ENCODE measurements at places on chromosomes 3 and 15.

GRCh38 chr3:161854232-161854771 lies 357.7 kb downstream of the OTOL1 start:
- DNase-seq, result peak; percentile 77

GRCh38 chr3:58999134-58999773 lies 50.6 kb downstream of the CFAP20DC start:
- no peak for DNase-seq

DNA sequence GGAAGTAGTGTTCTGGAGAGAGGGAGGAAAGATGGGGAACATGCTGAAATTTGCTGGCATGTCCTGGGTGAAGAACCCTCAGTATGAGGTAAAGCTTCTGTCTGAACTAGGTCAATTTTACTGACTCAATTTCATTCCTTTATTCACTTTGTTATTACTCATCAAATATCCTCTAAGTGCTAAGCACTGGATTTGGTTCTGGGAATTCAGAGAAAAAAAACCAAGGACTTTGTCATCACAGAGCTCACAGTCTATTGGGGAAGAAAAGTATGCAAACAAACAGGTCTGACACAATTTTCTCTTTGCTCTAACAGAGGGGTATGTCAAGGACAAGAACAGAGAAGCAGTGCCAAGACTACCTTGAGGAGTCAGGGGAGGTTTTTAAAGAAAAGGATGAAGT lies 68.0 kb downstream of the TFG start:
- peak; percentile 76 for DNase-seq

GRCh38 chr3:123805101-123805500 lies 79.0 kb downstream of the MYLK start:
- no peak for DNase-seq

- DNase-seq, result no peak
Measured at GRCh38 chr3:126157083-126157768, 23.2 kb downstream of the ALDH1L1 start.

- peak; percentile 97 for DNase-seq
Measured at GRCh38 chr3:10437995-10438901, 67.1 kb downstream of the ATP2B2 start.

- DNase-seq, result no peak
Measured at GRCh38 chr3:71450162-71450561, 133.4 kb downstream of the FOXP1 start.

- no peak for DNase-seq
Measured at GRCh38 chr15:101168463-101168824, 83.4 kb downstream of the CHSY1 start.

GRCh38 chr3:124809039-124809438 lies 78.1 kb downstream of the ITGB5 start:
- DNase-seq, result no peak

- DNase-seq, result no peak
Measured at GRCh38 chr3:159196359-159196758, 394.5 kb downstream of the MFSD1 start.

- no peak for DNase-seq
Measured at GRCh38 chr3:130533247-130533646, 16.3 kb downstream of the COL6A6 start.

DNA sequence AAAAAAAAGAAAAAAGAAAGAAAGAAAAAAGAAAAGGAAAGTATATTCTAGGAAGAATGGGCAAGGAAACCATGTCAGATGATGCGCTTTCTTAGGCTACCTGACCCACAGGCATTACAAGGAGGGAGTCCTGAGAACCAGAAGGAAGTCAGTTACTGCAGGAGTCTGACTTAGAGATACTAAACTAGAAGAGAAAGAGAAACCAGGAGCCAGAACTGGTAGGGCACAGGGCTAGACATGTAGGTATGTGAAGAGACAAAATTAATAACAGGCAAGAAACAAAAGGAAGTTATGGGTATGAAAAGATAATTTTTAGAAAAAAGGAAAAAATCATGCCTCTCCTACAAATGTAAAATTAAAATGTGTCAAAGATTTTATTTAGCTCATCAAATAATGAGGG lies 63.3 kb upstream of the LRRN1 start:
- DNase-seq, result no peak

DNA sequence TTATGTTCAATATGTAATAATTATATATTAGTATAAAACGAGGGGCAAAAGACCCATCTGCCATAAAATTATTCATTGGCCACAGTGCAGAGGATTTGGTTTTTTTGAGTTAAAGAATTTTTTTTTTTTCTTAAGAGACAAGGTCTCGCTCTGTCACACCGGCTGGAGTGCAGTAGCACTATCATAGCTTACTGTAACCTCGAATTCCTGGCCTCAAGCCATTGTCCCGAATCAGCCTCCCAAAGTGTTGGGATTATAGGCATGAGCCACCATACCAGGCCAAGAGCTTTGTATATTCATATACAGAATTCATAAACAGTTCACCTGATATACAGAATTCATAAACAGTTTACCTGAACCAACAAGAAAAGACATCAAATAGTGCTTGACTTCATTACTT lies 20.2 kb upstream of the LRRFIP2 start:
- DNase-seq, result no peak

DNA sequence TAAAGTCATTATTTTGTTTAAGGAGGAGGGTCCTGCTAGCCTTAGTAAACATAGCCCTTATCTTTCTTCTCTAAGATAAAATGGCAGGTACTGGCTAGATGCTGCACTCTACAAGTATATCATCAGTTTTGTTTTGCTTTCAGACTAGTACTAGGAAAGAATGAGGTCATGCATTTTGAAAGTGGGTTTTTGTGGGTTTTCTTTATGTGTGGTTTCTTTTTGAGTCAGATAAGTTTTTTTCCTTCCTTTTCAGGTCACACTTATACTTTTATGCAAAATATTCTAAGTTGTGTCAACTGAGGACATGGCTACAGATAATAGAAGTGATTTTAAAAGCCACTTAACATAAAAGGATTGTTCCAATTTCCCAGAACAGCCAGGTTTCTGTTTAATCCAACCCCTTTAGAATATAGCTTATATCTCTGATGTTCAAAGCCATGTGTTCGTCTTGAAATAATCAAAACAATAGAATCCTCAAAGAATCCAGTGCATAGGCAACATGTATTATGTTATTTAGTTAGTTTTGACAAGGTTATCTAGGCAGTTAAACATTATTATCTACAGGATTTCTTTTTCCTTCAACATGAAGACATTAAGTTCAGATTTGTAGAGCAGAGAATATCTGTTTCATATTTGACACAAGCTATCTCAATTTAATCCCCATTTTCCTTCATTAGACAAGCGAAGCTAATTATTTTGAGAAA lies 406.2 kb downstream of the RBMS3 start:
- DNase-seq, result peak; percentile 64

DNA sequence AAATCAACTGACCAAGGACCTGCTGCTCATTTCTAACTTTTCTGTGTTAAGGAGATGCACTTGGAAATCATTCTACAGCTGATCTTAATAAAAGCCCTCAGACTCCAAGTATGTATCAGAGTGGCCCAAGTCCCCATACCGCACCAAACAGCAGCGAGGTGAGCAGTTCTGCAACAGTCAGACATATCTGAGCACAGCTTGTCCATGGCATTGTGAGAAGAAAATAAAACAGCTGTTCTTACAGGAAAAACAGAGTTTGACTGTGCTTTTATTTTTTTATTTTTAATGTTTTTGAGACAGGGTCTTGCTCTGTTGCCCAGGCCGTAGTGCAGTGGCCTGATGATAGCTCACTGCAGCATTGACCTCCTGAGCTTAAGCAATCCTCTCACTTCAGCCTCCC lies 131.8 kb downstream of the ADAMTS9 start:
- DNase-seq, result no peak

GRCh38 chr3:4979428-4980228 lies at the start of gene BHLHE40:
BHLHE40 (plus strand) TSS chr3:4979437; CDS start chr3:4979719, 282 bp downstream.
- DNase-seq, result no peak

DNA sequence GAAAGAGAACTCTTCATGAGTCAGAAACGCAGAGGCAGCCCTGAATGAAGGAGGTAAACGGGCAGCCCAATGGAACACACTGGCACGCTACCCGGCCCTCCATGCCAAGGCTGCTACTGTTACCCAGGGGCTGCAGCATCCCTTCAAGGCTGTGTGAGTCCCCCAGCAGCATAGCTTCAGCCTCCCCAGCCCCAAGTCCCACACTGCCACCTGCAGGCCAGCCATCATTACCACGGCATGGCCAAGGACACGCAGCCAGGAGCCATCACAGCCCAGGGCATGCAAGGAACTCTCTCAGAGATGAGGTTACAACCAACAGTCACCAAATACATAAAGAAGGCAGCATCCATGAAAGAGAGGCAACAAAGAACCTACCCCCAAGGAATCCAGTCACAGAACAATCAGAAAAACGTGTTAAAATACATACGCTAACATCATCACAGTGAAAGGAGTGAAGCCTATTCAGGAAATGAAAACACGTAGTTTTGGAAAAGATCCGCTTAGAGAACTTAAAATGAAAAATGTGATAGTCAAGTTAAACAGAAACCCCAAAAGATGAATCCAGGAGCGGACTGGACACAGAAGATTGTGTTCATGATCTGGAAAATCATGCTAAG lies 22.4 kb downstream of the PLA2G4F start:
- peak; percentile 53 for DNase-seq

DNA sequence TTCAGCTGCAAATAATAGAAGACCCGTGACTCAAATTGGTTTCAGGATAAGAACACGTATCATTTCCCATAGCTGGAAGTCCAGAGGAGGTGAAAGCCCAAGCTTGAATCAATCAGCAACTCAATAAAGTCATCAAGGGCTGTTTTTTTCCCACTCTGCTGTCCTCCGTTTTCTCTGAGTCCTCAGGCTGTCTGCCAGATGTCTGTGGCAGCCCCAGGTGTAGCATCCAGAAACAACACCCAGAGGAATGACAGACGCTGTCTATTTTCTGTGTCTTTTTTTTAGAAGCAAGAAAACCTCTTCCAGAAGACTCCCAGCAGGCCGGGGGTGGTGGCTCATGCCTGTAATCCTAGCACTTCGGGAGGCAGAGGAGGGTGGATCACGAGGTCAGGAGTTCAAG lies 204.4 kb downstream of the FAM43A start:
- no peak for DNase-seq

- DNase-seq, result no peak
Measured at GRCh38 chr15:67059127-67059553, 6.3 kb upstream of the SMAD3 start.

DNA sequence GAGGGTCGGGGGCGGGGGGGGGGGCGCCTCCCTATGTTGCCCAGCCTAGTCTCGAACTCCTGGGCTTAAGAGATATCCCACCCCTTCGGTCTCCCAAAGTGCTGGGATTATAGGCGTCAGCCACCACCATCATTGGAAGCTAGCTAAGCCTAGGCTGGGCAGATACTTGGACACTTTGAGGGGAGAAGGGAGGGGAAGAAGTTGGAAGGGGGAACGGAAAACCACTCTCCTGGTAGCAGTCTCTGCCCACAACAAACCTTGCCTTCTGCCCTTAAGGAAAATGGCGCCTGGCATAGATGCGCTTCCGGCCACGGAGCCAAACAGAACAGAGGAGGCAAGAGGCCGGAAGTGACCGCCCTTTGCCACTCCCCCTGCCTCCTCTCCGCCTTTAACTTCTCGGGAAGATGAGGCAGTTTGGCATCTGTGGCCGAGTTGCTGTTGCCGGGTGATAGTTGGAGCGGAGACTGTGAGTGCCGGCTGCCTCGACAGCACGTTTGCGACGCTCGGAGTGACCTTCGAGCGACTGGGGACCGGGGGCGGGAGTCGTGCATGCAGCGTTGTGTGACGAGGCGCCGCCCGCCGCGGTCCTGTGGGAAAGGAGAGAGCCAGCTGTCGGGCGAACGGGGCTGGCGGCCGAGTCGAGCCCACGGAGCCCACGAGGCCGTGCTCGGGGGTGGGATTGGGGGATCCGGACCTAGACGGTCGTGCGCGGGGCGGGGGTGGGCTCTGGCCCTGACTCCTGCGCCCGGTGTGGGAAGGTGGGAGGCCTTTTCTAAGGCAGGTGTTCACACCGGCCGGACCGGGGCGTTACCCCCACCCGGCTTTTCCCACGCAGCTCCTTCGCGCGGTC lies at the start of gene MFN1:
MFN1 (plus strand) TSS at position 365 of the 850 bp plus-strand sequence. CDS start 1,143 bp downstream, outside the sequence.
- peak; percentile 98 for DNase-seq

GRCh38 chr3:108408883-108409799 lies 101.3 kb downstream of the MYH15 start:
- DNase-seq, result no peak

GRCh38 chr3:30638685-30639412 lies 32.4 kb downstream of the TGFBR2 start:
- DNase-seq, result no peak

DNA sequence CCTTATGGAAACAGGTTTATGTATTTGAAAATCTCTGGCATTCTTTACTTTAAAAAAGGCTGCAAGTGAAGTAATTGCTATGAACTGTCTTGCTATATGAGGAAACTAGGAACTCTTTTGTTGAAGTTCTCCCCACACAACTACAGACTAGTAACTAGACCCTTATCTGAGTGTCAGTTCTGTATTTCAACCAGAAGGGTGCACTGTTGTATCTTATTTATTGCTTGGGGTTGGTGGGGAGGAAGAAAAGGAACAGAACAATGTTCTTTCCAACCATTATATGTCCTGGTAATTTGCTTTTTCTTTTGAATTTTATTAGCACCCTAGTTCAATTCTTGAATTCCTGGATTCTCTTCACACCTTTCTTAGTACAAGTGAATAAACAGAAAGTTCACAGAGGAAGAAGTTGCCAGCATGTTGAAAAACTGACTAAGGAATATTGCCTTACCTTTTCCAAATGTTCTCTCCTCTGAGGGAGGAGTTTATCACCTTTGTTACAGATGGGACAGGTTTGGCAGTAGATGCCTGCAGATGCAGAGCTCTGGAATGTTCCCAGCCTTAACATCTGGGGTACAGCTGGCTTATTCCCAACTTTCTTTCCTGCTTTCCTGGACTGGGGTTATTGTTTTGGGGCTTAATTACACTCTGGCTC lies 162.4 kb upstream of the CFAP20DC start:
- peak; percentile 51 for DNase-seq

- no peak for DNase-seq
Measured at GRCh38 chr3:5186089-5186857, 1.2 kb upstream of the EDEM1 start.

DNA sequence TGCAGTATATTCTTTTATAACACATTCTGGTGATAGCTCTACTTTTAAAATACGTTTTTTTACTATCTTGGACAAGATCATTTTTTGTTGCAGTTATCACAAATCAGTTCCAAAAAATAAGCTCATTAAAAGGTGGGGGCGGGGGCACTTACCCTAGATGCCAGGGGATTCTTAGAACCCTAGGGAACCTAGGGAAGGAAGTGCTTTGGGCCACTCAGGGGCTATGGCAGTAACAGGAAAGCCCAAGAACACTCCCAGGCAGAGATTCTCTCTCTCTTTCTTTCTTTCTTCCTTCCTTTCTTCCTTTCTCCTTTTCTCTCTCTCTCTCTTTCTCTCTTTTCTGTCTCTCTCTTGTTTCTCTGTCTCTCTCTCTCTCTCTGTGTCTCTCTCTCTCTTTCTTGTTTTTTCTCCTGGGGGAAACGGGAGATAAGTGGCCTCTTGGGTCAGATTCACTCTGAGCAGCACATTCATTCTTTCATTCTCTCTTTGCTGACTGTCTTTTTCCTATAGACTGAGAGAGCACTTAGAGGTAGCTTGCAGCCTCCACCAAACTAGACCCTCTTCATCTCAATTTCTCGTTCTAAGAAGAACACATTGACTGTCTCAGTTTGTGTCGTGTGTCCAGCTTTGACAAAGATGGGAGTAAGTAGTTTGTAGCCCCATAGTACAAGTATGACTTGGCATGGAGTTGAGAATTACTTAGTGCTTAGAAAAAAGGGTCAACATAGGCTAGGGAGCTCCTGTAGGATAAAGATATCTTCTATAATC lies 16.6 kb downstream of the SCAANT1 start:
- peak; percentile 3 for DNase-seq

- DNase-seq, result no peak
Measured at GRCh38 chr15:91196768-91197167, 96.7 kb downstream of the SV2B start.
